HuH-7.5 (cell line): ENCODE measurements at places on chromosomes 4 and X.

DNA sequence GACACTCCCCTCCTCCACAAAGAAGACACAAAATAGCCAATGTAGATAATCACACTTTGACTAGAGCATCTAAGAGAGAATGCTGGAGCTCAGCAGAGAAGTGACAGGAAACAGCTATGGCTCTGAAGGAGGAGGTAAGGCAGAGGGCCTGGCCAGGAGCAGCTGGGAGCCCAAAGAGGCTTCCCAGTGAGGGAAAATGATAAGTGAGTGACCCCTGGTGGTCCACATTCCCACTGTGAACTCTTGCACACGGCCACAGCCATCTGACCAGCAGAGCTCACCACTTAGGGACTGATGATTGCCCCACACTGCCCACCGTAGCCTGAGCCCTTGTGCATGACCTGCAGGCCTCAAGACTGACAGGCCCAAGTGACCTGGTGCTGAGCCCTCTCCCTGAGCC lies 162.7 kb upstream of the GALNTL6 start:
- DNase-seq, result no peak

DNA sequence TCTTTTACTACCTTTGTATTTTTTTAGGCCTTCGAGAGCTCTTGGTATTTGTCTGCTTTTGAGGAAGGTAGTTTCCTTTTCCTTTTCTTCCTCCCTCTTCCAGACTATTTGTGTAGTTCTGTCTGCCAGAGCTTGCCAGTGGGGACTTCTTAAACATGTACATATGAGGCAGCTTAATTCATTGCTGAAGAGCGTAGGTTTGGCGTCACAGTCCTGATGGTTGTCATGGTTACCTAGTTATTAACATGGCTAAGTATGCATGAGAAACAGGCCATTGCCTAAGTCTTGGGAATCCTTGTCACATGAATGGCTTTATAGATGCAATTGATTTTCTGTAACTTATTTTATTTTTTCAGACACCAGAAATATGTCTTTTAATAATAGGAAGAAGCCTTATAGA lies 48.5 kb upstream of the ARMCX2 start:
- no peak for DNase-seq

DNA sequence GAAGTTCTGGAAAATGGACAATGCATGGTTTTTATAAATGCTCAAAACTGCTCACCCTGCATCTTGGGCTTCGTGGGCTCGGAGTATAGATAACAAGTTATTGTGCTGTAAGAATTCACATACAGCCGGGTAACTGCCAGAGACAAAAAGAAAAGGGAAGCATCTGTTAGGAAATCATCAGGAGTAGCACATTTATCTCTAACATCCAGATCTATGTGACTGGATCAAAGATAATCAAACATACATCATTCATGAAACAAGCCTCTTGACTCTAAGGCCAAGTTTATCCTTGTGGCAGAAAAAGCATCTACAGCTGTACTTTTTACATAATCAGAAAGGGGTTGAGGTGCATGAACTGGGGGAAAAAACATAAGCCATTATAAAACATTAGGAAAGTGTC lies 264.2 kb downstream of the PPP3CA start:
- no peak for DNase-seq

DNA sequence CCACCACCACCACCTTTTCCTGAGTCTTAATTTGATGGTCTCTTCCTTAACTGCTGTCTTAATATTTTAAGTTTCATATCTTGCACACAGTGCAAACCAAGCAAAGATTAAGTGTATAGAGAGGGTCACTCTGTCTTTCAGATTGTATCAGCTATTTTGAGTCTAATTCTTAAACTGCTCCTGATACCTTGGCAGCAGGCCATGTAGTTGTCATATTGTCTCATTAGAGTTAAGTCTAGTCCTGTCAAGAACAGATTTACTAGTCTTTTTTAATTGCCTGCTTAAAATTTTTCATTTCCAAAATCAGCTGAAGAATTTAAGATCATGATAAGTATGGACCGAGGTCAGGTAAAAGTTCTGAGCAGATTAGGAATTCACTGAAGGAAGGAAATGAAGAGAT lies 51.5 kb downstream of the FHIP1A start:
- DNase-seq, result no peak

DNA sequence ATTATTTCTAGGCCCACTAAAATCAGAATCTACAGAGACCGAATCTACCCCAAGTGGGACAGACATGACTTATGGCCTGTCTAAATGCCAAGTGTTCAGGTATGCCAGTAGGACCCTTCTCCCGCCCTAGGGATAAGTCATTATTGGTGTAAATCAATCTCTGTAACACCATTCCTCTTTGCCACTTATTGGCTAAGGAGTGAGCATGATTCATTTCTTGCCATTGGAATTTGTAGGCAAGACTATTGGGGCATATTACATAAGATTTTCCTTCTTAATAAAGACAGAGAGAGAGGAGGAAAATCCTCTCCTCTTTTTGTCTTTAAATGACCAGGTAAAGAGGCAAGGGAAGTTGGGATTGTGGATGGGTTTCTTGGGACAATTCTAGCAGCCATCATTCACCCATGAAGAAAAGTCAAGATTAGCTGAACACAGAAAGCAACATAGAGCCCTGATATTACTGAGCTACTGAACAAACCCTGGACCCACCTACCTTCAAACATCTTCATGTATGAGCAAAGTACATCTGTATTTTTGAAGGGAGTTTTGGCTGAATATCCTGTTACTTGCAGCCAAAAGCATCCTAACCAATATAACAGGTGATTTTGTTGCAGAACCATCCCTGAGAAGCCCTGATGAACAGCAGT lies 2.6 kb downstream of the SLC9B2 start:
- no peak for DNase-seq

- DNase-seq, result no peak
Measured at GRCh38 chr4:176238157-176238610, 30.8 kb downstream of the ASB5 start.

GRCh38 chr4:97646997-97647396 lies 496.3 kb downstream of the STPG2 start:
- DNase-seq, result no peak

- DNase-seq, result no peak
Measured at GRCh38 chr4:74886484-74886883, 46.4 kb upstream of the PARM1 start.

DNA sequence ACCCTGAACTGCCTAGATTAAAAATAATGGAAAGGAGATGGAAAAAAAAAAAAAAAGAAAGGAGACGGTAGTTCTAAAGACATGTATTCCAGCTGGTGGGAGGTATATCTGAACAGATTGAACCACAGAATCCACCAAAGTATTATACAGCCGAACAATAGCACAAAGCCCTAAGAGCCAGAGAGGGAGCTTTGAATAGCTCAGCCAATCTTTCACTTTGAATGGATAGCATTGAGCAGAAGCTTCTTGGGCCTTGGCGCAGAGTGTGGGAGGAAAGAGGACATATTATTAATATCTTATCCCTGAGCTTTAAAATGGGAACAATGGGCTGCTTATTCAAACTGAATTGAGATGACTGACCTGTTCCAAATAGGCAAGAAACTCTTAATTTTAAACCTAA lies 147.8 kb upstream of the PAQR3 start:
- no peak for DNase-seq

DNA sequence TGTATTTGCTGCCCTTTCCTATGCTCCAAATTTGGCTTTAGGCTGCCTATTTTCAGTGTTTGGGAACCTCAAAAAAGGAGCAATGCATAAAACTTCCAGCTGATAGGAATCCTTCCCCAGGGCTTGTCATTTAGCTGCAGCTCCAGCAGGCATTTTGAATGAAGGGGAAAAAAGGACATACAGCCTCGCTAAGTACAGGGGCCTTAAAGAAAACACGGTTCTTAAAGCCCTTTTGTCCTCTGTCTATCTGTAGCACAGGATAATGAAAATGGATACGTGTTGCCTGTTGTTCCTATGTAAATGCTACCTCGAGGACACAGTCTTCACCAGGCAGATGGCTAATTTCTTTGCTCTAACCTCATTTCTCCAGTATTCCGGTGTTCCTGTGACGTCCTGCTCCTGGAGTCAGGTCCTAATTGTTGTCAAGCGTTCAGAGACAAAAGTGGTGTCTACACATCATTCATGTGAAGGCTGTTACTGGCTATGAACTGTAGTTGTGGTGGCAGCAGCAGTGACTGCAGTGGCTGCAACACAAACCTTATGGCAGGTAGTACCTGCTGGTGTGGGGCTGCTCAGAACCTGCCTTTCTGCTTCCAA lies 117.4 kb downstream of the MGST2 start:
- DNase-seq, result no peak

- DNase-seq, result no peak
Measured at GRCh38 chrX:88982933-88983332, 235.9 kb downstream of the CPXCR1 start.

DNA sequence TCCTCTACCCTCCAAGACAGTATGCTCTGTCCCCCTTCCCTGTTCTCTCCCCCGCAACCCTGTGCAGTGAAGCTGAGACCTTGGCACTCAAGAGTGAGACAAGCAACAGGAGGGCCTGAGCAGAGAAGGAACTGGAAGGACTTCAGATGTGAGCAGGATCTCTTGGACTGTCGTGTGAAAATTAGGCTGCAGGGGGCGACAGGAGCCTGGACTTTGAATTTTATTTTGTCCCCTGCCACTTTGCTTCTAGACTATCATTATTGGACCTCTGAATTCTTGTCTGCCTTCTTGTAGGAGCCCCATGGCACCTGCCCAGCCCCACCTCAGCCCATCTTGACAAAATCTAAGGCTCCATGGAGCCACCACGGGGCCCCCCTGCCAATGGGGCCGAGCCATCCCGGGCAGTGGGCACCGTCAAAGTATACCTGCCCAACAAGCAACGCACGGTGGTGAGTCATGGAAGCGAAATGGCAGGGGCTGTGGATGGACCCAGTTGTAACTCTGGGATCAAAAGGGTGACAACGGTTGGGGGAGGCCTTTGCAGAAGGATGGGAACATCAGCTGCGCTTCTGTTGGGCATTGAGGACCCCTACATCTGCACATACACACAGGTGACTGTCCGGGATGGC lies 1.7 kb downstream of the ARAF start:
- no peak for DNase-seq

DNA sequence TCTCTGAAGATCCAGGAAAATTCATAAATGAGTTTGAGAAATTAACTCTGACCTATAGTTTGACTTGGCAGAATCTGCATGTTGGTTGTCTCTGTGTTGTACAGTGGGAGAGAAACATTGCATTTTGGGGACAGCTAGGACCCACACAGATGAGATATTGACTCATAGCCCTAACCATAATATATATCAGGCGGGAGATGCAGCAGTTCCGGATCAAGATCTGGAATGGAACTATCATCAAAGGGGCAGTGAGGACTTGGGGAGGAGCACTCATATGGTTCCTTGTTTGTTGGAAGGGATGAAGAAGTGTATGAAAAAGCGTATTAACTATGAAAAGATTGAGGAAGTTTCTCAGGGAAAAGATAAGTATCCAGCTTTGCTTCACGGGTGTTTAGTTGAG lies 14.0 kb downstream of the CXCL2 start:
- no peak for DNase-seq

GRCh38 chr4:168859888-168860694 lies 150.0 kb downstream of the CBR4 start:
- DNase-seq, result no peak

DNA sequence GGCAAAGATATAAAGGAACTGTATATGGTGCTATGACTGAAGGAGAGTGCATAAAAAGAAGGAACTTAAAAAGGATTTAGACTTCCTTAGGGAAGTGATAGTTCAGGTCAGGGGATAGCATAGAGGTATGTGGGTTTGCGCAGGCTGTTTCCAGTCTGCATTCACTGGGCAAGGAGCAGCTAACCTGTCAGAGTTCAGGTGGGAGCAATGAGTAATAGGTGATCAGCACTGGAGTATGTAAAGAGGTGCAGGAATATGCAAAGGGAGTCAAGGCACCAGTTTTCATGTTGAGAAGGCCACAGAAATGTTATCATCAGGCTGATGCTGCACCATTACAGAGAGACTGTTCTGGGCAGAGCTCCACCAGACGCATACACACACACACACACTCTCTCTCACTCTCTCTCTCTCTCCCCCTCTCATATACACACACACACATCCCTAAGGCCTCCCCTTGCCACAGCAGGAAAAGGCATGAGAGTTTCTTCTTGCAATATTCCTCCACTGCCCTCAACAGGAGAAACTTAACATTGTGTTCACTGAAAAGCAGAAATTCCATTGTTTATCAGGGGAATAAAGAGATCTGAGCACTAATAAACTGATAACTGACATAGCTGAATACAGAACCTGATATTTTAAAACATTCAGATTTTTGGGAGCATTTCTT lies 256.4 kb upstream of the GRID2 start:
- DNase-seq, result no peak

DNA sequence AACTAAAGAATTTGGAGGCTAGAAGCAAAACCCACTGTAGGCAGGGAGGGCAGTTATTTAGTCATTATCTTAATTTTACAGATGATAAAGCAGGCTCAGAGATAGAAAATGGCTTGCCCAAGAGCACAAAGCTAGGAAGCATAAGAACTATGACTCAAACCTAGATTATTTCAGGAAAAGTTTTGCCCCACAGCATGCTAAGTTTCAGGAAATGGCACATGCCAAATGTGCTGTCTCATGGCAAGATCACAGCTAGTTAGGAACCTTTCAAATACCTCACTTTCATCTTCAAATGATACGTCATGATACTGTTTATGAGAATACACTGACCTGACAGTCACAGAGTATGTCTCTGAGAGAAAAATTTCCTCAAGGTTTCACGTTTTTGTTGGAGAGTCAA lies 78.5 kb upstream of the SPANXC start:
- no peak for DNase-seq

DNA sequence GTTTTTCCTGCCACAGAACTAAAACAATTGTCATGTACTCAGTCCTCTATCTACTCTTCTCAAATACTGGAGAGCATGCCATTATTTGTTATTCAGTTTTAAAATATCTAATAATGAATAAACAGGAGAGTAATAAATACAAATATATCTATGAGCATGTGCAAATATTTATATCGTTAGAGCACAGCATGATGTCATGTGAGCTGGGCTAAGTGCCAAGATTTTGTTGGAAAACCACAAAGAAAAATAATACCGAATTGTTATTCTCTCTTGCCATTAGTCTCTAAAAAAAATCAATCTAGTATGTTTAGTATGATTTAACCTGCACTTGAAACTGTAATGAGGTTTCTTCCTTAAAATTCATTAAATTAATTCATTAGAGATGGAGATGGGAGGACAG lies 97.3 kb downstream of the DDX60 start:
- DNase-seq, result no peak

- DNase-seq, result no peak
Measured at GRCh38 chr4:110119337-110119736, 79.1 kb downstream of the ELOVL6 start.

DNA sequence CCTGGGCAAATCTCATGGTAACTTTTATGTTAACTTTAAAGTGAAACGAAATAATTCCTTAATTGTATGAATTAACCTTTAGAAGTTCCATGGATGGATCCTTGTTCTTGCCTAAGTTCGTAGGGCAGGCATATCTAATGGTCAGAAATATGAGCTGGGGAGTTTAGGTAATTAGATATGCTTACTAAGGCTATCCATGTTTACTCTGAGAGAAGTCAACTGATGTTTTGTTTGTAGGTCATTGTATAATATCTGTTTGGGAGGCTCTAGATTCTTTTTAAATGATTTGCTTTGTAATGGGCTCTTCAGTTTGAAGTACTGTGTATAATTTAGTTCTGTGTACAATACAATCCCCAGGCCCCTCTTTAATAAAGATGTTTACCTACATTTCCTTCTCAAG lies 117.0 kb downstream of the DCK start:
- DNase-seq, result no peak
